GM12864 (cell line): ENCODE measurements at places on chromosomes 6 and 20.

DNA sequence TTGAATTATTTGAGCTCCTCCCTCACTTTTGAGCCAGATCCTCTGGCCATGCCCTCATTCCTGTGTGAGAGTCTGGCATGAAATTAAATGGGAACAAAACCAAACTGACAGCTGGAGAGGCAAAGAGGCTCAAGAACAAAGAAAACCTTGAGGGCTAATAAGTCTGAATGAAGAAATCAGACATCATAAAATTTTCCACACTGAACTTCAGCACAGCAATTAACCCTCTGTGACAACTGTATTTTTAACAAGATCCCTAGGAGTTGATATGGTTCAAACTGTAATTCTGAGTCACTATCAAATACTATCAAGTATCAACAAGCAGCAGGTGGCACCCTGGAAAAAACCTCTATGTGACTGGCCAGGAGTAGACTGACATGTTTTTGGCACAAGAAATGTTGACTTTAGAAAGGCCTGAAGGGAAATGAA is 109.4 kb upstream of the EMILIN3 start:
- DNase-seq = no peak

DNA sequence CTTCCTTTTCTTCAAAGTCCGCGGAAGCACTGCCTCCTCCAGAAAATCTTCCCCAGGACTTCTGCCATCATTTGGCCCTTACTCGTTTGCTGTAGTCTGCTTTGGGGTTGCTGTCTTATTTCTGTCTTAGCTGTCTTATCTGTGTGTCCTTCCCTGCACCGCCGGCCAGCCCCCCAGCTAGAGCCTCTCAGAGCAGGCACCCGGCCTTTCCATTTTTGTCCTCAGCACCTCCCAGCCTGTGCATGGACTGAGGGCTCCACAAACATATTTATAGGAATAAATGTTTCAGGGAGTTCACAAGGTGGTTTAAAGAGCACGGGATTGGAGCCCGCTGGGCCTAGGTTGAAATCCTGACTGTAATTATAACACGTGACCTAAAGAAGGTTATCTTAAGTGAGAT is 8.1 kb downstream of the GLP1R start:
- DNase-seq = no peak

- no peak for DNase-seq
These were observed 339.0 kb upstream of the ADGRB3 start for GRCh38 chr6:68296126-68296525.

DNA sequence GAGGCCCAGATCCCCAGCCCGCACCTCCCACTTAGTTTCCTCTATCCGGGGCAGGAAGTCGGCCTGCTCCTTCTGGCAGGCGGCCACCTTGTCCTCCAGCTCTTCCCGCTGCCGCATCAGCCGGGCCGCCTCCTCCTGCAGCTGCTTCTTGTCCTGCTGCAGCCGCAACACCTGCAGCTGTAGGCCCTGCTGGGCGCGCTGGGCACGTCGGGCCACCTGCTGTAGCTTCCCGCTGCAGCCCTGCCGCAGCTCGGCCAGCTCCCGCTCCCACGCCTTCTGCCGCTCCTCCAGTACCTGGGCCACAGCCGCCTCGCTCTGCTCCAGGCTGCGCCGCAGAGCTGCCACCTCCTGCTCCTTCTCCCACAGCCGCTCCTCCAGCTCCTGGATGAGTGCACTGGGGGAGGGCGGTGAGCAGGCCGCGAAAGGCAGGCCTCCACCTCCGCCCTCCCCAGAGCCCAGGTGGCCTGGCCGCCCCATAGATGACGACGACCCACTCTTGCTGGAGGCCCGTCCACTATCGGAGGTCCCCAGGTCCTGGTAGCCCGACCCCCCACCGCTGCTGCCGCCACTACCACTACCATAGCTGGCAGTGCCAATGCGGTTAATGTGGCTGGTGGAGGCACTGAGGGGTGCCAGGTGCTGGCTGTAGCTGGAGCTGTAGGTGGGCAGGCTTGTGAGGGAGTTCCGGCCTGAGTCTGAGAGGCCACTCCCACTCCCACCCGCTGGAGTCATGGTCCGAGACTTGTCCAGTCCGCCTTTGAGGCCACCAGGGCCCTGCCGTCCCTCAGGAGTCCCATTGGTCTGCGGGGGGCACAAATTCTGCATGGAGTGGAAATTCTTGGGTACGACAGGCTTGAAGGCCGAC is 6.0 kb upstream of the FASTKD5 start:
- no peak for DNase-seq

DNA sequence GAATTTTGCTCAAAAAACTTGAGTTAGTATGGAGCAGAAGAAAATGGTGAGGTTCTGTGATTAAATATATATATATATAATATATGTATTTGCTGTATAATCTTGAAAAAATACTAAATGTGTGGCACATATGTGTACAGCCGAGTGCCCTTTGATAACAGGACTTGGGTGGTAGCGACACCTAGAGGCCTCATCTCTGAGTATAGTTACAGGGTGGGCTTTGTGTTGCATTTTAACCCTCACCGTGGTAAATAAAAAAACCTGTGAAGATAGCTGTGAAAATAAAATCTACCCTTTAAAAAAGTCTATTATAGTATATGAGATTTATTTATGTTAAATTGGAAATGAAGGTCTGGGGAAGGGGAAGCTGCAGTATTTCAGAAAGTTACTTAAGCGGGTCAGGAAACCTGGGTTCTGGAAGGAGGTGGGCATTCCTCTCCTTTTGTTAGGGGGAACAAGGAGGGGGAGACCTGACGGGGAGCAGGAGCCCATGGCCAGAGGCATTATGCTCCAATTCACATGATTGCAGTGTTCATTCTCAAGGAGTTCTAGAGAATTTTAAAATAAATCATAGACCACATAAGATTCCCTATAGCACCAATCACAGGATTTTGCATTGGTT is 82.7 kb downstream of the SH3BGRL2 start:
- DNase-seq = no peak

DNA sequence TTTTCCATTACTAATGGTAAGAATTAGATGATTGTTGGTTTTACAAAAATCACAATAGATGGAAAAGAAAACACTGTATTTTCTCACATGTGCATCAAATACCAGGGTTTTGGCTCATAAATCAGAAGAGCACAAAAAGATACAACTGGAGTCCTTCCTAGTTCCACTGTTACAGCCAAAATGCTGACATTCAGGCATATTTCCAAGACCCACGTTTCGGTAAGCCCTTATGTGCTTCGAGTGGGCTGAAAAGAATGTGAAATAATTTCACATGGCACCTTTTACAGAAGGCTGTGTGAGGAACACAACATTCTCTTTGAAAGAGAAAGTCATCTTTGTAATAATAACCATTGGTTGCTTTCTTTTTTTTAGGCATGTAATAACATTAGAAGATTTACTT is 326.7 kb upstream of the FLRT3 start:
- no peak for DNase-seq

GRCh38 chr6:54018722-54019121 is 92.5 kb upstream of the MLIP start:
- DNase-seq = no peak

DNA sequence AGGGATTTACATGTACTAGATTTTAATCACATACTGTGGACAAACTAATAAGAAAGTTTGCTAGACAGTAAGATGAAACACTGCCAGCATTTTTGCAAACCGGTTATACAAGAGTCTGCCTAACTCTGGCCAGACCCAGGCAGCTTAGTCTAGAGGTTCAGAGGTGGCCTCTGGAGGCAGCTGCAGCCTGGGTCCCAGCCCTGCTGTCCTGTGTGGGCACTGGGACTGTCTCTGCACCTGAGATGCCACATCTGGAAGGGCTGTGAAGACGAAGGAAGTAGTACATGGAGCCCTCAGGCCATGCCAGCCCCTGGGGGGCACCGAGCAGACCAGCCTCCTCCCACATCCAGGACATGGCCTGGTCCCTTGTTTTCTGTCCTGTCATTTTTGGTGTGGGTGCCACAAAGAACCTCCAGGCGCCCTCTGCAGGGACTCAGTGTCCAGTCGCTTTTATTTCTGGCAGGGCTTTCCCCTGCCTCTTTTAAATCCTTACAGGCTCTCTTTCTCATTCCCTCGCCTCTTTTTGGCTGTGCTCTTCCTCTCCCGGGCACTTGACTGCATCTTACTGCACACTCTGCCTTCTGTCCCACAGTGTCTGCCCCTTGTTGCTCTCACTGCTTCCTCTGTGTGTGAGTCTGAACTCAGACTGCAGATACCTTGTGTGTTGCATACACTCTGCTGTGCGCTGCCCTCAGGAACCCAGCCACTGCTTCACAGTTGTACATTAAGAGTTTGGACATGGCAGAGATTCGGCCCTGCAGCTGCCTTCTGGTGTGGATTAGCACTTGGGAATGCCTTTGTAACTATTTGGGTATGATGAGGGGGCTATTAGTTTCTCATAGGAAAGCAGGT is 216.7 kb downstream of the ZDHHC14 start:
- DNase-seq = no peak

- no peak for DNase-seq
These were observed 4.7 kb upstream of the LTV1 start for GRCh38 chr6:143838395-143838794.

- DNase-seq = no peak
These were observed 220.6 kb upstream of the BTBD3 start for GRCh38 chr20:11697055-11697454.

- no peak for DNase-seq
These were observed 83.5 kb downstream of the NCOA3 start for GRCh38 chr20:47585087-47585747.

DNA sequence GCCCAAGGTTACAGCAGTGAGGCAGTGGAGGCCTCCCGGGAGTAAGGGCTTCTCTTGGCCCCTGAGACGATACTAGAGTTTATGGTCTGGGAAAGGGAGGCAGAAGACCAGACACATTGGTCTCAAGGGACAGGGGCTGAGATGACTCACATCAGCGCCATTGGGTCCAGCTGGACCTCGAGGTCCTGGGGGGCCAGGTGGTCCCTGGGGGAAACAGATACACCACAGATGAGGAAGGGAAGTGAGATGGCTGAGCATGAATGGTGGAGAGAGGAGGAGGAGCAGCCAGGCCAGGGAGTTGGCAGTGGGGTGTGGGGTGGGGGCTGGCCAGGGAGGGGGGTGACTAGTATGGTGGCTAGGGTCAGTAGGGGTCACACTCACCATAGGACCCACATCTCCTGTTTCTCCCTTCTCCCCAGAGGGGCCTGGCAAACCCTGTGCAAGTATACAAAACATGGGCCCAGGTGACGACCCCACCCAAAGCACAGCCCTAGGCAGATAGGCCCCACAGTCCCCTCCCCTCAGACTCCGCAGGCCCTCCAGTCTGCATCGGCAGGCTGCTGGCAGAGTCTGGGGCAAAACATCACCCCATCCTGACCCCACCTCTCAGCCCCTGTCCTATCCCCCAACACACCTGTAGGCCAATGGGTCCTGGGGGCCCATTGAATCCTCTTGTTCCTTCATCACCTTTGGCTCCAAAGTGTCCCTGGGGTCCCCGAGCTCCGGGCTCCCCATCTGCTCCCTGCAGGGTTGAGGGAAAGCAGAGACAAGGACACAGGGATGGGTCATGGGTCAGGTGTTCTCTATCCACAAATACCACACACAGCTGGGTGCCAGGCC is 21.9 kb downstream of the COL11A2 start:
- no peak for DNase-seq

GRCh38 chr6:89027756-89028155 is 52.8 kb upstream of the PNRC1 start:
- no peak for DNase-seq

DNA sequence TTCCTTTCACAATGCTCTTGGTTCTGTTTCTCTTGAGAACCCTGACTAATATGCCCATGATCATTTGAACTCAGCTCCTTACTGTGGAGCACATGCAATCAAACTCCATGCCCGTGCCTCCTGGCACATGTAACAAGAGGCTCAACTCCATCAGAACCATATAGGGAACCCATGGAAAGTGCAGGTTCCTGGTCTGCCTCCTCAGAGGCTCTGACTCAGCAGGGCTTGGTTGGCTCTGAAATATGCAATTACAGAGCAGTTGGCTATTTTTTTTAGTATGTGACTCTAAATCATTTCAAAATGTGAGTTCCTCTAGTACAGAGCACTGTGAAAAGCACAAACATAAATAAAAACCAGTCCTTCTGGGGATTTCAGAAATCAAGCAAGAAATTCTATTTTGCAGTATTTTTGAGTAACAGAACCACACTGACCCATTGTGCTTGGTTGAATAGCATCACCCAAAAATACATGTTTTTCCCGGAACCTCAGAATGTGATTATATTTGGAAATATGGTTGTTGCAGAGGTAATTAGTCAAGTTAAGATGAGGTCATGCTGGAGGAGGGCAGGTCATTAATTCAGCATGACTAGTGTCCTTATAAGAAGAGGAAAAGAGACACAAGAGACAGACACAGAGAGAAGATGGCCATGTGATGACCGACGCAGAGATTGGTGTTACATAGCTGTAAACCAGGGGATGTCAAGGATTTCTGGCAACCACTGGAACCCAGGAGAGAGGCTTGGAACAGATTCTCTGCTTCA is 13.2 kb upstream of the MAP3K4 start:
- DNase-seq = no peak

DNA sequence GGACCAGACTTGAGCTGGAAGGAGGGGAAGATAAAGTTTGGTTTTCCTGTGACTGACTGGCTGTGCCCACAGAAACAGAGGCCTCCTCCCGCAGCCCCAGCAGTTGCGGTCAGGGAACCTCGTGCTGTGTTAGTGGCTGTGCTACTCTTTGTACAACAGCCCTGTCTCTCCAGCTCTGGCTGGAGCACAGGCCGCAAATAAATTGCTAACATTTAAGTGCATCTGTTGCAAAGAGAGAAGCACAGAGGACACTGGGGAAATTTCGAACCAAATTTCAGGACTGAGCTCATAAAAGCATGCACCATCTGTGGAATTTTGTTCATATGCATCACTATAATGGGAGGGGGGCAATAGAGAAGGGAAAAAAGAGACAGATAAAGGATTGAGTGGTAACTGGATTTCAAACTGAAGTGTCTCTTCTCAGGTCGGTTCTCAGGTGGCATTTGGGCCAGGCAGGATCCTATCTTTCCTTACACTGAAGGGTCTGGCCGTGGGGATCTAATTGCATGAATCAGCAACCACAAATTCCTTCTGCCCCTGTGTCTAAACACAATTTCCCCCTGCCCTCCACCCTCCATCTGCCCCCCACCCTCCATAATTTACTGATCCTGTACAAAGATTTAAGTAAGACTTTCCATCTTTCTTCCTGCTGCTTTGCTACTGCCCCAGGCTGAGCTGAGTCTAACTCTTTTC is 88.9 kb upstream of the ATXN1 start:
- DNase-seq = no peak

DNA sequence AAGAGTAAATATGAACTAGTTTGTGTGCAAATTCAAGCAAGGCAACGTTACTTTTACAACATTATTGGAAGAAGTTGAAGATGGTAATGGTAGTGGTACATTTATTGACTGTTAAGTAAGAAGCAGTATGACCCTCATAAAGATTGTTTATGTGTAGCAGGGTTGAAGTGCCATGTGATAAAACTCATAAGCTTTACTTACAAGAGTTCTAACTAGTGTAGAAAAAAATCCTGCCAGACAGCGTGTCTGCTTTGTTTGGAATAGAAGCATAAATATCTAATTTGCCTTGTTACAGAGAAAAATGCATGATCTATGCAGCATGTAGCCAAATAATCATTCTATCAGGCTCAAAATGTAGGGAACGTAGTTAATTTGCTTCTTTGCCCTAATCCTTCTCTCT is 450.8 kb upstream of the SOX4 start:
- no peak for DNase-seq
